ENCODE measurements at places on chromosomes 4 and X. TPM values are rescaled to one million over a fixed set of nuclear protein-coding genes. Genes with fewer than 3 reads are reported as not detected.

GRCh38 chr4:143082701-143083100, 102.0 kb upstream of the USP38 start:
- no peak for DNase-seq

ELF4 gene
- total RNA-seq = 26.3 TPM

- no peak for DNase-seq
These were observed 345 bp downstream of the SLC6A8 start for GRCh38 chrX:153688071-153688470.

DNA sequence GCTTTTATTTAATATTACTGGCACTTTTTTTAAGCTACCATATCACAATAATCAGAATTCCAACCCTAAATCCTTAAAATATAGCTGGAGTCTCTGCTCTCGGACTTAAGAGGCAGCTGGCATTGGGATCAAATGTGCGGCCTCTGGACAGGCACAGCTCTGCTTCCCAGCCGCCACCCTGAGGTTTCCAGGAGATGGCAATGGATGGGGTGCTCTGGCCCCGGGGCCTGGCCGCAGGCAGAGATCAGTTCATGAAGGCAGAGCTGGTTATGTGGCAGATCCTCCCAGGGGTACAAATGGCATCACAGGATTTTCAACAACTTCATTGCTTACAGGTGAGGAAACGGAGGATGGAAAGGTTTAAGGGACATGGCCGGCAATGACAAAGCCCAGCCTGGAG, 57.8 kb downstream of the JAKMIP1 start:
- DNase-seq = no peak

DNA sequence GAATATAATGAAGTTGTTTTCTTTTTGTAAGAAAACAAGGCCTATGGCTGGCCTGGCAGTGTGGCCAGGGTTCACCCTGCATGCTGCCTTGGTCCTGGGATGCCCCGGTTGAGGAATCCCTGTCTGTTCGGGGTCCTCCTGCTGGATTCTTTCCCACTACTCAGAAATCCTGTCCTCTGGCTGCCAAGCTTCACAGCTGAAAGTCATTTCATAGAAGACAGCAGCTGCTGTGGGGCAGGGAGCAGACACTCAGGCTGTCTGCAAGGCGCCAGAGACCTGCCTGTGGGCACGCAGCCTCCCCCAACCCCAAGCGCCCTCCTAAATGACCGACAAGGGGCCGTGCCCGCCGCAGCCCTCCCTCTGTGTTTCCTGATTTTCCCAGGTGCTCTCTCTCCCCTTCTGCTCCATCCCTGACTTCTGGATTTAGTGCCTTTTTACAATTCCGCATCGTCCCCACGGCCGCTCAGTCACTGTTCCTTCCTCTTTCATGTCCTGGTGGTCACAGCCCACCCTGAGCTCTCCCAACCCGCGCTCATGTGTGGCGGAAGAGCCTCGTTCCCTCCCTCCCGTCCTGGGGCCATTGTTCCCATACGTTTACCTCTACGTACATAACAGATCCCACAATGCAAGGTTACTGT, 27.5 kb downstream of the ZFYVE28 start:
- no peak for DNase-seq

- DNase-seq = no peak
These were observed 494.6 kb upstream of the ATOH1 start for GRCh38 chr4:93334003-93334402.

- DNase-seq = no peak
These were observed 23.8 kb upstream of the CD38 start for GRCh38 chr4:15754323-15754722.

All from suprapubic skin (tissue), 4 donors.